ENCODE measurements at places on chromosomes 3 and 15. TPM values are rescaled to one million over a fixed set of nuclear protein-coding genes. Genes with fewer than 3 reads are reported as not detected.

Gene PRSS50
- not detected for total RNA-seq

Gene KNG1
- total RNA-seq = not detected

Gene UBAP1L
- 3.8 TPM for total RNA-seq

Gene GHSR
- total RNA-seq = not detected

Gene SERPINI2
- total RNA-seq = not detected
